GM23248 (cell line): ENCODE measurements at places on chromosomes 6 and 20.

DNA sequence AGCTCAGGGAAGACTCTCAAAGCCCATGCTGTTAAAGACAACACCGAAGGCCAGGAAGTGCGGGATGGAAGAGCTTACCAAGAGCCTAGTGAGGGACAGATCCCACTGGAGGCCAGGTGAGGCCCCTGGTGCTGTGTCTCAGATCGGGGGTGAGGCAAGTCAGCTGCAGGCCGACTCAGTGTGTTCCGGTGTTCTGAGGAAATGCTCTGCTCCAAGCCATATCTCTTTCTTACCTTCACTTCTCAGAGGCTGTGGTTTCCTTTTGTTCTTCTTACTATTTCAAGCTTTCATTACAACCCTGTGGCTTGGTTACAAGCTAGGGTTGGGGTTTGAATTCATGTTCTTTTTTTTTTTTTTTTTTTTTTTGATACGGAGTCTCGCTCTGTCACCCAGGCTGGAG, 114.3 kb upstream of the ZFP64 start:
- DNase-seq, result no peak

DNA sequence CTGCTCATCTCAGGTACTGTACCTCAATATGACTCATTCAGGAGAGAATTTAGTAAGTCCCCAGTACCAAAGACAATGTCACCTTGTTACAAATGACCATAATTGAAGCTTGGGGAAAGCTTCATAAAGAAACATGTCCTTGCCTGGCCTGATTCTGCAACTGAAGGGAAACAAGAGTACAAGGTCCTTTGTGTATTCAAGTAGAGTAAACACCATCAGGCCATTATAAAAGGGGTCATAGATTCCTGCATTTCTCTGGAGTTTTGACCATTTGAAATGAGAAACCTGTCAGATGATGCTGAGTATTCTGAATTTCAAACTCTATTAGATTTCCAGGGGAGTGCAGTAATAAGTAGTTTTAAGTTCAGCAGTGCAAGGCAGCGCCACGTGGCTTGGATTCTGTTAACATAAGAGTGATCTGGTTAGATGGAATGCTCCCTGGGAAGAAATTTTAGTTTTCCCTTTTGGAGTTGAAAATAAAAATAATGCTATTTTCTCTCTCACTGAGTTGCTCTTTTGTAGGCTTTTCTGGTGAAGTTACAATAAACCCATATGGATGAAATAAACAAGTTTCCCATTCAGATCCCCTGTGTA, 1054.3 kb downstream of the EPHA7 start:
- no peak for DNase-seq

DNA sequence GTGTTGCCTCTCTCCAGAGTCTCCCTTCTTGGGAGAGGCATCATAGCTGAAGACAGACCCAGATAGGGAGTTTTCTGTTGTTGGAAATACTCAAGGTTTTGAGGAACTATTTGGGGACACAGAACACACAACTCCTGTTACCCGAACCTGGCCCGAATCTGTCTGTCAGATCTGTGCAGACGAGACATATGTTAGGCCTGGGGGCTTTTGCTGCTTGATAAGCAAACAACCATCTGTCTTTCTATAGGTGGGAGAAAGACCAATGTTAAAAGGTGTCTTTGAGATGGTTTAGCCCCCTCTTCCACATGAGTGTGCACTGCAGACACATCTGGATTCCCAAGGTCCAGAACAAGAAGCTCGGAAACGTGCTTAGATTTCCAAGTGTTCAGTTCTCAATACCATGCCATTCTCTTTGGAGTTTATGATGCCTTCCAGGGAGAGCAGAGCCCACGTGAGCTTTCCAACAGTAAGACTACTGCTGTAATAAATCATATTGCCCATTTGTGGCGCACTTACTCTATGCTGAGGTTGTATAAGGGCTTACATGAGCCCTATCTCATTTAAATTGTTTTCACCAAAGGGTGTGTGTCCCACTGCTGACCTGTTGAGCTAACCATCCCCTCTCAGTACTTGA, 3.8 kb upstream of the STX16 start:
- DNase-seq, result no peak

- DNase-seq, result peak; percentile 6
These were observed 61.4 kb upstream of the JARID2 start for GRCh38 chr6:15184441-15184861.

DNA sequence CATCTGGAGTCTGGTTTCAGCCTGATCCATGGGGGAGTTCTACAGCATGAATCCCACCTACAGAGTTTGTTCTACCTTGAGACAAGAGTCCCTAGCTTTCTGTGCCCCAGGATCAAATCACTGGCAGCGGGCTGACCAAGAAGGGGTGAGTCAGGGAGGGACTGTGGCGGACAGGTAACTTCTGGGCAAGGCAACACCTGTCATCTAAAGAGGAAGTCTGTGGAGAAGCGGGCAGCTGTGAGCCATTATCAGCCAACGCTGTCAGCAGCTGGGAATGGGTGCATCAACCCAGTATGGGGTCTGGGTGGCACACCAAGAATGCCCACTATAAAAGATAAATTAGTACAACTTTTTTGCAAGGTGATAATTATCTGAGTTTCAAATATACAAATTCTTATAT, 45.9 kb downstream of the UBE3D start:
- DNase-seq, result no peak

- no peak for DNase-seq
These were observed 34.7 kb downstream of the CD24 start for GRCh38 chr6:106939848-106940247.

GRCh38 chr6:1027109-1027794, 284.6 kb upstream of the FOXQ1 start:
- peak; percentile 80 for DNase-seq

- peak; percentile 58 for DNase-seq
These were observed 11.8 kb downstream of the NINL start for GRCh38 chr20:25573288-25574251.

GRCh38 chr6:73107016-73107415, 118.3 kb downstream of the KHDC1L start:
- no peak for DNase-seq

GRCh38 chr6:92979281-92979680, 440.1 kb downstream of the EPHA7 start:
- DNase-seq, result no peak

DNA sequence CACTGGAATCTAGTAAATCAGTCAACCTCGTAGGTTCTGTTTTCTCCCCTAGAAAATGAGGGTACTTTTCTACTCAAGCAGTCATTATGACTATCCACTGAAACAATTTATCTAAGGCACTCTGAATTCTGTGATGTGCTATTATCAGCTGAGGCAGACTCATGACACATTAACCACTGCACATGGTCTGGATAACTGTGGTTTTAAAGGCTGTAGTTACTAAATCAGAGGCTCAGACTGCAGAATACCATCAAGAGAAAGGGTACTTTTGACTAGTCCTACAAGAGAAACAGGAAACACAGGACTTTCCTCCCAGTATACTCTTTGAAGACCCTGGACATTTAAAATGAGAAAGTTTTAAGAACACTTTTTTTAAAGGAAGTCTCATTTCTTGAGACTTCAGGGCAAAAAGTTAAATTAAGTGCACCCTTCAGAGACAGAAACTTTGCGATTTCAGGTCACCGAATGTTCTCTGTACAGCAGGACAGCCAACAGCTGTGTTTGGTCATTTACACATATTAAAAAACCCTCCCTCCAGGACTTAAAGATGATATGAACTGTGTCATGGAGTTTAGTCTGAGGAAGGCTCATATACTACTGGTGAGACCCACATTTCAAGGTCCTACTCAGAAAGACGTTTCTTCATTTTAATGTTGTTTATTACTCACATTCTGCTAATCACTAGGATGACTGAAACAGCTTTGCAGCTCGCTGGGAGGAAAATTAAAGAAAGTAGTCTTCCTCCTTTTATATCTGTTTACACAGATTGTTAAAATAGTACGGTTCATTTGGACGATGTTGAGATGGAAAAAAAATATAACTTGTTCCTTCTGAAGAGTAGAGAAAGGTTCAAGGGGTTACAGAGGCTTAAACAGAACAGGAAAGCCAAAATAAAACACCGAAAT, 19.9 kb downstream of the ATXN1 start:
- DNase-seq, result peak; percentile 95

DNA sequence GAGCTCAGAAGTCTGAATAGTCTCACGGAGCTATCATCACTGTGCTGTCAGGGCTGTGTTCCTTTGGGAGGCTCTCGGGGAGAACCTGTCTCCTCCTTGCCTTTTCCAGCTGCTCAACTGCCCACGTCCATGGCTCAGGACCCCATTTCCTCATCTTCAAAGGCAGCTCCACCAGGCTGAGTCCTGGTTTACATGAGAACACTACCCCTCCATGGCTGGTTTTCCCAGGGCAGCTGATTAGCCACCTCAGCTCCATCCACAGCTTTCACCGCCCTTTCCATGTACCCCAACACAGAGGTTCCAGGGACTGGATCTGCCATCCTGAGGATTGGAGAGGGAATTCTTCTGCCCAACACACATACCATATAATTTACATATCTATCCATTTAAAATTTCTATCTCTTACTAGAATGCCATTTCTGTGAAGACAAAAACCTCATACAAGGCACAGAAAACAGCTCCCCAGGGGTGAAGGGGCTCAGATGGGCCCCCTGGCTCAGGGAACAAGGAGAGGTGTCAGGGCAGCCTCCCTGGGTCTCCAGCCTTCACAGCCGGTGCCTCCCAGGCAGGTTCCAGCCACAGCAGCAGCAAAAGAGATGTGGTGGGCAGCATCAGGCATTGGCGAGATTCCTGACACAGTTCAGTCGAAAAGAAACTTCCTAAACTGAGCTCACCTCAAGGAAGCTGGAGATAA, 2.2 kb upstream of the RAET1E start:
- no peak for DNase-seq

- DNase-seq, result peak; percentile 98
These were observed 24.4 kb upstream of the C6orf62 start for GRCh38 chr6:24743265-24743943.

GRCh38 chr6:169564453-169565240, 137.2 kb downstream of the WDR27 start:
- DNase-seq, result no peak

DNA sequence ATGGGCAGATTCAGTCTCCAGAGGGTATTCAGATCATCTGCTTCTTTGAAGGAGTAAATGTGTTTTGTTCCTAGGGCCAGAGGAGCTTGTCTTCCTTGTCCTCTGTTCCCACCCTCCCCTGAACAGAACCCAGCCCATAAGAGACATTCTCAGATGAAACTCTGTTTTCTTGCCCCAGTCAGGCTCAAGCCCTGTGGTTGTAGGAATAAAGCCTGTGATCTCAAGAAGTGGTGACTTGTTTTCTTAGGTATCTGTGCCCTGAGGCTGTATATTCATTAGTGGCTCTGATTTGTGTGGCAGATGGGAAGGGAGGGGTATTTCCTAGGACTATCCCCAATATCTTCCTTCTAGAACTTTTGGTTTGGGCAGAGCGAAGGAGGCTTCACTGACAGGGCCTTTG, 27.9 kb downstream of the GSS start:
- peak; percentile 73 for DNase-seq

DNA sequence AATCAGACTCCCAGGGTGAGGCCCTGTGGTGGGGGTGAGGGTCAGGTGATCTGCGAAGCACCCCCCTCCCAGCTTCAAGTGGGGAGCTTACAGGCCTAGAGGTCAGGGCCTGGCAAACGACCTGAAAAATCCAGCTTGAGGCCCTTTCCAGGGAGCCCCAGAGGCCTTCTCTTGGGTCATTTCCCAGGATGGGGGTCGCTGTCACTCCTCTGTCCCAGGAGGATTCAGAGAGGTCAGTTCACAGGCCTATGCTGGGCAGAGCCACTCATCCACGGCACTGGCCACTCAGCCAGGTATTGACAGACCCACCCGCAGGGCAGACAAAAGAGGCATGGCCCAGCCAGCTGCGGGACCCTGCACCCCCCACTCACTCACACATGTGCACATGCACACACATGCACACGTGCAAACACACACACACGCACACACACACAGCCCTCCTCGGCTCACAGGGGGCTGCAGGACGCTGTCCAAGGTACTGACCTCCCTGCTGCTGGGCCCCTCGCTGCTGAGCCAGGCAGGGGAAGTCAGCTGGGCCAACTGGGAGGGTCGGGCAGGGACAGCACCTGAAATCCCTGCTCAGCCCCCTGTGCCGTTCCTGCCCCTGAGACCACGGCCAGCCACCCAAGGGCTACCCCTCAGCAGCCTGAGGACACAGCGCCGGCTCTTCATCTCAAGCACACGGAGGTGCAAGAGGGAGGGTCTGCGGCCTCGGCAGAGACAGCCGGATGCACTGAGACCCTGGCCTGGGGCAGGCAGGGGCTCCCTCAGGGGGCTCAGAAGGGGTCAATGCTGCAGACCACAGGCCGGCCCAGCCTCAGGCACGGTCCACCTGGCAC, 113.8 kb downstream of the TAF4 start:
- DNase-seq, result peak; percentile 17

- DNase-seq, result no peak
These were observed 23.7 kb upstream of the FBXO30 start for GRCh38 chr6:145838305-145838704.

- peak; percentile 57 for DNase-seq
These were observed 136.8 kb upstream of the LRFN2 start for GRCh38 chr6:40723967-40724366.

DNA sequence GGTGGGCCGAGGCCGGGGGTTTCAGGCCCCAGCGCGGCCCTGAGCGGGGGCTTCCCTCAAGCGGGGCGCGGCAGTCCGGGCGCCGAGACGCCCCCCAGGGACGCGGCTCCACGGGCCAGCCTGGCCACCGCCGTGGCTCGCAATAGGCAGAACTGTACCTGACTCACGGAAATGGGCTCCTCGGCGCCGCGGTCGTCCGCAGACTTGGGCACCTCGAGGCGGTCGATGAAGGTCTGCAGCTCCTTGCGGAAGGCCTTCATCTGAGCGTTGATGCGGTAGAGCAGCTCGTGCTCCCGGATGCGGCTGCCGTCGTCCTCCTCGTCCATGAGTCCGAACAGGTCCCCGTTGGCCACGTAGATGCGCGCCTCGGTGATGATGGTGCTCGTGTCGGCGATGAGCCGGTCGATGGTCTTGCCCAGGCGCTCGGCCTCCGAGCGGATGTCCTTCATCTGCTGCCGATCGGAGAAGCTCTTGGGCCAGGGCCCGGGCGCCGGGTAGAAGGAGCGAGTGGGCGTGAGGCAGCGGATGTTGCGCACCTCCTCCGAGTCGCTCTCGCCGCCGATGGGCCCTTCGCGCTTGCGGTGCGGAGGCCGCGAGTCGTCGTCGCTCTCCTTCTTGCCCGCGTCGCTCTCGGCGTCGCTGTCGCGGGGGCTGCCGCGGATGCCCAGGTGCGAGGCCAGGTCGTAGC, 16.1 kb upstream of the KIAA0408 start:
- no peak for DNase-seq

GRCh38 chr6:95478941-95479340, 98.4 kb upstream of the MANEA start:
- no peak for DNase-seq

DNA sequence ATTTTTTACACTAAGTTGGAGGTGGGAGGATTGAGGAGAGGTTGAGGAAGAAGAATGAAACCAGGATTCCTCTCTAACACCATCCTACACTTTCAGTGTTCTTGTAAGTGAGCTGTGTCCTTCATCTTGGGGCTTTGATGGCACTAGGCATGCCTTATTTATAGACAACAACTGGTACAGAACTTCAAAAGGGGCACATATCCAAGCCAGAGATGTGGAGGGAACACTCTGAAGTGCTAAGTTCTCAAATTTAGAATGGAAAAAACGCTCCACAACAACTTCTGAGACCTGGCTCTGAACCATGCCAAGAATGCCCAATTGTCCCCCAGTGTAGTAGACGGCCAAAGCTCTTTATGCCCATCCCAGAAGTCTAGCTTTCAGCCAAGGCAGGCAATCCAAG, 16.2 kb upstream of the PKHD1 start:
- DNase-seq, result no peak

- DNase-seq, result peak; percentile 71
These were observed at the start of gene DDR1 for GRCh38 chr6:30883685-30884520. DDR1 (plus strand) TSS chr6:30884519; CDS start chr6:30888730, 4,211 bp downstream.

- peak; percentile 69 for DNase-seq
These were observed 162.9 kb upstream of the SASH1 start for GRCh38 chr6:148179786-148180185.
